ENCODE measurements at places on chromosomes 7 and 10.

DNA sequence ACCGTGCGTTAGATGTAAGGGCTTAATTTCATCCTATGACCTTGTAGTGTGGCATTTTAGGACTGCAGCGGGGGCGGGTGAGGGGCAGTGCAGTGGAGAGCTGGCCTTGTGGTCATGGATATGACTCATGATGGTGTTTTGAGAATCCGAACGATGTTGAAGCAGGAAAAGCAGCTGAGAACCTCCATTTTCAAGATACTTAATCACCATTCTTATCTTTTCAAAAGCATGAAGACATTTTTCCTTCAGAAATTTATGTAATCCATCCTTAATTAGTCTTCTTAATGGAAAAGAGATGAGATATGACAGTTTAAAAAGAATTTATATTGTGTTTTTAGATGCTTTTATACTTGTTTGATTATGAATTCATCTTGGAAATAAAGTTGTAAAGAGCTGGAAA lies 9.6 kb downstream of the ATP5F1C start:
- DNase-seq: no peak

GRCh38 chr10:74651565-74651964 lies 174.8 kb upstream of the KAT6B start:
- no peak for DNase-seq

DNA sequence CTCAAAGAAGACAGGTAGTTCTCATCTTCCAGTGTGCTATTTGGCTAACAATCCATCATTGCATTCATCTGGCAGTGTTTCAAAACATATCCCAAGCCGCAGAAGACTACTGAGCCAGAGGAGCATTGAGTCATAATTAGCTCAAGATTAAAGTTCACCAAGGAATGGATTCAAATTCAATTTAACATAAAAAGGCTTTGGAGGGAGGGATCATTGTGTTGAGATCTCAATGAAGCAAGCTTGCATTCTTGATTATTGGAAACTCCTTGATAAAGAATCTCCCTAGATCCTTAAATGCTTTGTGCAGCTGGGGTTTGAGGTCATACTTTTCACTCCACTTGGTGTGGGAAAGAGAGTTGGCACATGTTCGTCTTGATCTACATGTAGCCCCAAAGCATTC lies 142.8 kb upstream of the SEMA3A start:
- DNase-seq: no peak

DNA sequence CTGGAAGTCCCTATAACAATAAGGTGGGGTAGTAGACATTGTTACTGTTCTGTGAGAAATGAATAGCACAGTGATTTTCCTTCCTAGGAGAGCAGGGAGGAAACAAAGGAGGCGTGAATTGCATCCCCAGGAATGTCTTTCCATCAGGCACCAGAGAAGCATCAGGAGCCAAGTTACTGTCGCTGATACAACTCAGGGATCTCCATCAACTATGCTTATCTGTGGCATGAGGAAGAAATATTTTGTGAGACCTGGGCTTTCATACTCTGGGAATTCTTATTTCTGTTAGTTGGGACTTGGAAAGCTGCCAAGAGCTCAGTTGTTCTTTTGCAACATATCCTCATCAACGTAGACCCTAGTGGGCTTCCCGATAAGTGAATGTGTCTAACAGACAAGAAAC lies 622.3 kb downstream of the SUGCT start:
- no peak for DNase-seq

GRCh38 chr7:29146888-29147609 lies 712 bp upstream of the CPVL start:
- peak; percentile 29 for DNase-seq

GRCh38 chr10:34179280-34179679 lies 635.8 kb downstream of the PARD3 start:
- no peak for DNase-seq

- DNase-seq: no peak
Observed at GRCh38 chr10:31774299-31774900, 154.2 kb downstream of the ARHGAP12 start.

DNA sequence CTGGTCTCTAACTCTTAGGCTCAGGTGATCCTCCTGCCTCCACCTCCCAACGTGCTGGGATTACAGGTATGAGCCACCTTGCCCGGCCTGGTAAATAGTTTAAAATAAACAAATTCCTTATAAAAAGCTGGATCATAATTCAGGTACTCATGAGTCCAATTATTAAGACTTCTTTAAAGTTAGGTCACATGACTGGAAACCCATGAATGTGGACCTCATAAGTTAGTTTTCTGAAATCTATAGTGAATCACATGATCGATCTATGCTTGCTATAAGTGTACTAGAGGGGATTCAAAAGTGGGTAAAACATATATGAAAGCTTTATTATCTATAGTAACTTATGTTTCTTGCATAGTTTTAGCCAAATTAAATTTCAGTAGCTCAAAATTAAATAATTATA lies 14.3 kb downstream of the NT5C3A start:
- DNase-seq: no peak

GRCh38 chr10:97522071-97522470 lies 23.3 kb downstream of the UBTD1 start:
- no peak for DNase-seq

- no peak for DNase-seq
Observed at GRCh38 chr7:131919920-131920709, 363.7 kb upstream of the PODXL start.

DNA sequence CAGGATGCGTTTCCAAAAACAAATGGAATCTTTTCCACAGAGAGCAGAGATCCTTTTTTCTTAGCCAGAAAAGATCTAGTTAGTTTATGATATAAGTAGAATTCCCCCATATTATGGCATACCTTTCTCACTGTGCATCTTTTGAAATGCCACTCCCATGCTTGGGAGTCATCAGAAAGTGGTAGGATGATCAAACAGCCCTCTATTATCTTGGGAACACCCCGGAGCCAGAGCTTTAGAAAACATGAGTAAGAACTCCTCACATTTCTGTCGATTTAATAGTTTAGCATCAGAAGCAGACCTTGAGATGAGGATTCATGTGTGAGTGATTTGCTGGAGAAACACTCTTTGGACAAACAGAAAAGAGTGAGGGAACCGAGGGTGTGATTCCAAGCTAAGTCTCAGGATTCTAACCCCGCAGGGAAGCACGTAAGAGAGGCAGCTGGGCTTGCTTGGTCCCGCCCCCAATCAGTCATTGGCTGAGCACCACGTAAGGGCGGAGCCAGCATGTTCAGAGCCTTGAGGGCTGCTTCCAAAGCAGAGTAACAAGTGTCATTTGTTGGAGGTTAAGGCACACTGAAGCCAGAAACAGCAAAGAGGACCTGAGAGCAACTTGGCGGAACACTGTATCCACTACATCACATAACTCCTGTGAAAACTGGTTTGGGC lies 43.7 kb upstream of the NXPH1 start:
- no peak for DNase-seq

DNA sequence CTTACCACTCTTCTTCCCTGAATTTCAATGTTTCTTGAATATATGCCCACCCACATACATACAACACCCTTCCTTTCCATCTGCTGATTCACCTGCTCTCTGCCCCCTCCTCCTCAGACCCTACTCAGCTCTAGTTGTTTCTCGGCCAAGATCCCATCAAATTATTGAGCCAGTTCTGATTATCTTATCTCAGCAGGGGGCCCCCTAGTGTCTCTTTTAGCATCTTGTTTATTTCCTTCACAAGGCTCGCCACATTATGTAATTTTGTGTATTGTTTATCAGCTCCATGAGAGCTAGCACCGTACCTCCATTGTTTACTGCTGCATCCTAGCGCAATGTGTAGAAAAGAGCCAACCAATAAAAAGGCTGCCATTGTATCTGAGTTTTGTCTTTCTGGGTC lies 71.9 kb downstream of the FAM13C start:
- no peak for DNase-seq

DNA sequence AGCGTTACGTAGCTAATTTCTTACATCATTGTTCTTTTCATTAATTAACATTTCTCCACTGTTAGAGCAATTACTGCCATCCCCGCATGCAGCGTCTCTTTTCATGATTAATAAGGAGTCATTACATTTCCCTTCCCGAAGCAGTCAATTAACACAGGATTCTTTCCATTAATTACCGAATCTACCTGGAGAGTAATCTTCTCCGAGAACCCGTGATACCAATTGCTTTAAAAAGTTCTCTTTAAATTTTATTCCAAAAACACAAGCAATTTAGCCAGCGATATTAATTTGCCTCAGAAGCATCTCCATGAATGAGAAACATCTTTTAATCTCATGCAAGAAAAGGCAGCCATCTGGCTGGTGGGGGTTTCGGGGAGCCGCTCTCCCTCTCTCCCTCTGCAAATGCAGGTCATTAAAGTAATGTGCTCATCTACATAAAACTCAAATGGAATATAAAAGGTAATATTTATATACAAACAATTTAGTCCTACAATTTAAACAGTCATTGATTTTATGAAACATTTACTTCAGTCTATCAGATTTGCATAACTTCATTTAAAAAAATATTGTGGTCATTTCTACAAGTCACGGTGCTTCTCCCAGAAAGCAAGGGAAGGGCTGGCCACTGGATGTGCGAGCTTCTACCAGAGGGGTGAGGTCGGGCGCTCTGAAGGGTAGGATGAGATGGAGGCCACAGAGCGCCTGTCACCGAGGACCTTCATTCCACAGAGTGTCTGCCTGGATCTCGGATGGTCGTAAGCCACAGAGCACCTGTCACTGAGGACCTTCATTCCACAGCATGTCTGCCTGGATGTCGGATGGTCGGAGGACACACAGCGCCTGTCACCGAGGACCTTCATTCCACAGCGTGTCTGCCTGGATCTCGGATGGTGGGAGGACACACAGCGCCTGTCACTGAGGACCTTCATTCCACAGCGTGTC lies 145.0 kb downstream of the WDR37 start:
- DNase-seq: no peak

DNA sequence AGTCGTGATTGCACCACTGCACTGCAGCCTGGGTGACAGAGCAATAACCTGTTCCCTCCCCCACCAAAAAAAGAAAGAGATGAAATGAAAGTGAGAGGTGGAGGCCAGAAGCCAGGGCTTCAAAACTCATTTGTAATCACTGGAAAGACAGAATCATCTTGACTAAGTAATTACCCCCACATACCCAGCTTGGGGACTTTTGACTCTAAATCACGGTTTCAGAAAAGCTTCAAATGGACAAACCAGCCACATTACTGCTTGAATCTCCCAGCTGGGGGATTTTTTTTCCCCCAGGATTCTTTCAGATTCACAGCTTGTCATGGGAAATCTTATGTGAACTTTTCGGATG lies 361.0 kb downstream of the FRMD4A start:
- DNase-seq: no peak

- DNase-seq: no peak
Observed at GRCh38 chr7:6443372-6443941, 4.3 kb downstream of the DAGLB start.

Data from left cardiac atrium (tissue), 4 donors.